ENCODE measurements at places on chromosomes 13 and 19. TPM values are rescaled to one million over a fixed set of nuclear protein-coding genes. Genes with fewer than 3 reads are reported as not detected.
A peak's percentile ranks its signal among the peaks of the same experiment; 100 is the strongest.

DNA sequence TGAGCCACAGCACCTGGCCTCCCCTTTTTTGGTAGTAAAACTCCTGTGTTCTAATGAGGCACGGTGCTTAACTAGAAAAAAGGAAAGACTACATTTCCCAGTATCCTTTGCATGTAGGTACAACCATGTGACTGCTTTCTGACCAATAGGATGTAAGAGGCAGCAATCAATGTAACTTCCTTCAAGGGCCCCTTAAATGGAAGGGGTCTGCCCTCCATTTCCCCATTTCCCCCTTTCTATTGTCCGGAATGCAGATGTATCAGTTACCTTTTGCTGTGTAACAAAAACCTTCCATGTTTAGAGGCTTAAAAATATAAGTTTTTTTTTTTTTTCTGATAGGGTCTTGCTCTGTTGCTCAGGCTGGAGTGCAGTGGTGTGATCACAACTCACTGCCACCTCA lies 2.2 kb downstream of the GPR32 start:
- H3K27me3 ChIP-seq, result peaks cover under 1% of the 10 kb centered on the region
- DNase-seq, result no peak
- H3K4me3 ChIP-seq, result no peak overlapping the region
- H3K36me3 ChIP-seq, result no peaks in the 10 kb centered on the region
- H3K4me1 ChIP-seq, result no peaks in the 10 kb centered on the region

GRCh38 chr13:100724568-100724967 lies 50.0 kb upstream of the TMTC4 start:
- H3K27ac ChIP-seq, result no peak overlapping the region
- H3K36me3 ChIP-seq, result no peaks in the 10 kb centered on the region
- no peaks in the 10 kb centered on the region for H3K27me3 ChIP-seq
- no peak for DNase-seq

Gene ELSPBP1
- not detected for total RNA-seq

DNA sequence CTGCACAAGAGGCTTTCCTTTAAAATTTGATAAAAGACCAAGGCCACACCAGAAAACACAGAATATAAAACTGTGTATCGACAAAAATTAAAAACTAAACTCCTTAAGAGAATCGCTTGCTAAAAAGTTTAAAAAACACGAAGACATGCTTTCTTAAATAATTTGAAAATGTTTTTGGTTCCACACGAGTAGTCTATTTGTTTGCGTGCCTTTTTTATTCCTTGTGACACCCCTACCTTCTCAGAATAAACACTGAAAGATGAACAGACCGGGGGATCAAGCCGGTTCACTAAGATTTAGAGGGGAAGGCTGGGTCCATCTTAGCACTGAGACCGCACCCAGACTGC lies 256.4 kb upstream of the STARD13 start:
- no peak for DNase-seq
- peak overlapping the region; percentile 98 for H3K27ac ChIP-seq
- no peaks in the 10 kb centered on the region for H3K36me3 ChIP-seq
- no peaks in the 10 kb centered on the region for H3K27me3 ChIP-seq

Gene GPR4
- 0.23 TPM for total RNA-seq

DNA sequence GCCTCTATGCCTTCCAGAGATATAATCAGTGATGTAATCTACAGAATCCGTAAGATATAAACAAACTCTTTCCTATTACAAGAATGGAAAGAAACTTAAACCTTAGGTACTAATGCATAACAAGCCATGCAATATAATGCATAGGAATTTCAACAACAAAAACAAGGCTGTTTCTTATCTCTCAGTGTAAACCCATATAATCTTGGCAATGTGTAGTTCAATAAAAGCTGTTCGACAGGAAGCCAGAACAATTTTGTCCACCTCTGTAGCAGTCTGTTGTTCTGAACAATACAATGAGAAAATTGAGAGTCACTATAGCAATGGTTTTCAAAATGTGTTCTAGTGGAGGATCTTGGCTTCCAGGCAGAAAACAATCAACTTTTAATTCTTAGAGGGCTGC lies 111.5 kb upstream of the FREM2 start:
- H3K4me3 ChIP-seq, result no peak overlapping the region
- H3K36me3 ChIP-seq, result no peaks in the 10 kb centered on the region
- no peaks in the 10 kb centered on the region for H3K4me1 ChIP-seq
- no peaks in the 10 kb centered on the region for H3K27me3 ChIP-seq
- DNase-seq, result no peak

Gene CDC37
- 162 TPM for total RNA-seq

DNA sequence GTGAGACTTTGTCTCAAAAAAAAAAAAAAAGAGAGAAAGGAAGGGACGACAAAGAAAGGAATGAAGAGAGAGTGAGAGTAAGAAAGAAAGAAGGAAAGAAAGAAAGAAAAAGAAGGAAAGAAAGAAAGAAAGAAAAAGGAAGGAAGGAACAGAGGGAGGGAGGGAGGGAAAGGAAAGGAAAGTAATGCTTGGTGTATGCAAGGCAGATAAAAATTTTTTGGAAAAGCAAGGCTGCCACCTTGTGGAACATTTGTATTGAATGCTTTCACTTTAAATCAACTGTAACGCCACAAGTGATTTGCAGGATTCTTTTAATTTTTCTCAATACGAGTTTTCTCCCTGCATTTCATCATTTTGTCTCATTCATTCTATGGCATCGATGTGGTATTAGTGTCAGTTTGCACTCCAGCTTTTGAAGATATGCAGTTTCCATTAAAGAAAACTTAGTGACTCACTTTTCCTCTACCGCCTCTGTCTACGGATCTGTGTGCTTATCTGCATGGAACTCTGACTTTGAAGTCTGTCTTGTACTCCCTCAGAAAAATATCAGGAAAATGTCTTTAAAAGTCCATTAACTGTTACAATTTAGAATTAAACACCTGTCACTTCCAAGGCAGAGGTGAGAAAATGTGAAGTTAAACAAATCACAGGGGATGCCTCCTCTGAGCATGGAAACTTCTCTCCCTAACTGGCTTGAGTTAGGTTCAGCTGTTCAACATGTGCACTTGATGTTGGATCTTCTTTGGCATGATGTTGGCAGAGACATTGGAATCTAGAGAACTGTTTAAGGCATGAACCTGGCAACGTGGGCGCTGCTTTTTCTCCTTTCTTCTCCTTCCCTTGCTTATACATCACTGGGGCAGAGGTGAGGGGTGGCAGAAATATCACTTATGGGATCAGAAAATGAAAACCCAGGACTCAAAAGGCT lies 20.0 kb upstream of the ZDHHC20 start:
- DNase-seq, result peak; percentile 27

- H3K4me3 ChIP-seq, result no peak overlapping the region
- no peaks in the 10 kb centered on the region for H3K36me3 ChIP-seq
- no peak for DNase-seq
- no peaks in the 10 kb centered on the region for H3K4me1 ChIP-seq
- no peak overlapping the region for H3K27ac ChIP-seq
Observed at GRCh38 chr19:16373989-16374388, 49.4 kb downstream of the KLF2 start.

Gene SMIM44
- total RNA-seq, result not detected

DNA sequence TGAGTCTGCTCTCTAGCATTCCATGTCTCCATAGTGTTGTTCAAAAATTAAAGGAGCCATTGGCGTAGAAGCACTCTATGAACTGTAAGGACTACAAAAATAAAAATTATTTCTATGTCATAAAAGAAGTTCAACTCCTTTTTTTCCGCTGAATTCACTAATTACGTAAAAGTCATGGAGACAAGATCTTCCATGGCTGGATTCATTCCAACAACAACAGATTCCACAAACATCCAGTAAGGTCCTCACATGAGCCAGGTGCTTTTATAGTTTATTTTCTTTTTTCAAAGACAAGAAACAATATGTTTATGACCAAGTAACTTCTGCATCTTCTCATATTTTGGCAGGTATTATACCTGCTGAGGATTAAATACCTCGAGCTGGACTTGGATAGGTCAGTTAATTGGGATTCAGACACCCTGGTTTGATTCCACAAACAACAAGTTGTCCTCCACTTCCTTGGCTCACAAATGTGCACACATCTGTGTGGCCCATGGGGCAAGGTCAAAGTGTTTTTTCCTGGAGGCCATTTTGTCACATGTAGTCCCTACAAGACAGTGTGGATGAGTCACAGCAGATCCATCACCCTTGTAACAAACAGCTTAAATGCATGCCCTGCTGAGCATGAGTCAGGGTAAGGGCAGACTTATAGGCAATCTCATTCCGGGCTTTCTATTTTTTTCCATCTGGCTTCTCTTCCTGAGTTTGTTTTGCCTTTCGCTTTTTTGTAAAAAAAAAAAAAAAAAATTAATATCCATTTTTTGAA lies 475.6 kb downstream of the COG6 start:
- H3K4me1 ChIP-seq, result no peaks in the 10 kb centered on the region
- no peaks in the 10 kb centered on the region for H3K27me3 ChIP-seq
- no peak overlapping the region for H3K27ac ChIP-seq
- H3K4me3 ChIP-seq, result no peak overlapping the region
- H3K36me3 ChIP-seq, result no peaks in the 10 kb centered on the region

GRCh38 chr13:50257646-50258045 lies 242.4 kb downstream of the KCNRG start:
- no peaks in the 10 kb centered on the region for H3K4me1 ChIP-seq
- no peak for DNase-seq
- no peak overlapping the region for H3K27ac ChIP-seq
- H3K4me3 ChIP-seq, result no peak overlapping the region
- no peaks in the 10 kb centered on the region for H3K36me3 ChIP-seq

DNA sequence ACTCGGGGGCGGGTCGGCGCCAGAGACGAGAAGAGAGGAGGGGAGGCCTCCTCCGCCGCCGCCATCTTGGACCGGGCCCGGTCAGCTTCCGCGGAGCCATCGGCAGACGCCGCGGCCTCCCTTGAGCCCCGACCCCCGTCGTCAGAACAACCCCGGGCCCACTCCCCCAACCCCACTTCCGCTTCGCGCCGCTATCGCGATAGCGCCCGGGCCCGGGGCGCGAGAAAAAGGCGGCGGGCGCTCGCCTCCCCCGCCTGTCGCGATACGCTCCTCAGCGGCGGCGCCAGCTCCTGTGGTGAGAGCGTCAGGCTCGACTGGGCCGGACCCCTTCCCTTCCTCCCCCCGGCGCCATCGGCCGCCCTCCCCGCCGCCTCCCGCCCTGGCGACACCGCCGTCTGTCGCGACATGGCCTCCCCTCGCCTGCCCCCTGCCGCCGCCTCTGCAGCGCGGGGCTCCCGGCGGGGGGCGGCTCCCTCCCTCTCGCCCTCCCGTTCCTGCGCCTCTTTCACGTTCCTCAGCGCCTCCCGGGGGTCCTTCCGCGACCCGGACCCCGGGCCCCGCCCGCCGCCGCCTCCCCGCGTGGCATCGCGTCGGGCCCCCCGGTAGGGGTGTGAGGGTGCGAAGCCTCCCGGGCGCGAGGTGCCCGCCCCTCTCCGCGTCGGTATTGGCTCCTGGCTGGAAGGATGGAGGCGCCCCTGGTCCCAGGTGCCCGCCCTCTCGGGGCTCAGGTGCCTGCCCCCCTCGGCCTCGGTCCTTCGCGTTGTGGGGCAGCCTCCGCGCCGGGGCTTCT lies at the start of gene CNOT3:
Gene CNOT3 (plus strand): TSS at position 64 of the 790 bp plus-strand sequence. CDS start 5,217 bp downstream, outside the sequence.
- no peaks in the 10 kb centered on the region for H3K27me3 ChIP-seq
- H3K4me3 ChIP-seq, result peak within 1 kb of the TSS; percentile 68
- peaks cover 8% of the 10 kb centered on the region for H3K36me3 ChIP-seq
- H3K4me1 ChIP-seq, result peaks cover 30% of the 10 kb centered on the region
- peak within 1 kb of the TSS; percentile 95 for H3K27ac ChIP-seq

- H3K36me3 ChIP-seq, result 0 out of 2 replicates have a peak, but pooled peaks cover 2% of the 10 kb centered on the region
- peak within 1 kb of the TSS; percentile 83 for H3K4me3 ChIP-seq
- DNase-seq, result no peak
- peak within 1 kb of the TSS; percentile 84 for H3K27ac ChIP-seq
- no peaks in the 10 kb centered on the region for H3K4me1 ChIP-seq
Observed at GRCh38 chr19:12156223-12157058, at the start of gene ZNF625. Gene ZNF625 (minus strand): TSS chr19:12156734. CDS start chr19:12156558, 176 bp downstream.

Gene B3GNT8
- 0.10 TPM for total RNA-seq

GRCh38 chr19:10219678-10220077 lies 11.5 kb downstream of the S1PR2 start:
- no peaks in the 10 kb centered on the region for H3K36me3 ChIP-seq
- no peaks in the 10 kb centered on the region for H3K4me1 ChIP-seq
- H3K27ac ChIP-seq, result no peak overlapping the region
- H3K27me3 ChIP-seq, result no peaks in the 10 kb centered on the region

GRCh38 chr13:50706505-50706904 lies 137.0 kb downstream of the DLEU7 start:
- H3K4me3 ChIP-seq, result no peak overlapping the region
- H3K27ac ChIP-seq, result no peak overlapping the region
- H3K4me1 ChIP-seq, result no peaks in the 10 kb centered on the region

DNA sequence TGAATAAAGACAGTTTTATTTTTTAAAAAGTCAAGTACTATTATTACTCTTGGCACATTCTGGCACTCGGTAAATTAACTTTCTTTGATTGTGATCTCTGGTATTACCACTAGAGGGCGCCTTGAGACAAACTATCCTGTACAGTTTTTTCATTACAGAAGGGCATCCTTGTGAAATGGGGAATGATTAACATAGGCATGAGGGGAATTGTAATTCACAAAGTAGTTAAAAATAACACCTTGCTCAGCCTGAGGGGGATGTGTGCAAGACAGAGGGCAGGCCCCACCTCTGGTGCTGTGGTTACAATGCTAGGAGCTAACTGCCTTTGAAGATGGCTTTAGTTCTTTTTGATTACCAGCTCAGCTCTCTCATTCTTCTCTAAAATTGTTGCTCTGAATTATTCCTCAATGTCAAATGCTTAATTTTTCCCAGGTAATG lies 24.2 kb upstream of the C1QTNF9B start:
- no peaks in the 10 kb centered on the region for H3K4me1 ChIP-seq
- no peaks in the 10 kb centered on the region for H3K36me3 ChIP-seq
- H3K27ac ChIP-seq, result no peak overlapping the region

- no peaks in the 10 kb centered on the region for H3K36me3 ChIP-seq
- no peaks in the 10 kb centered on the region for H3K27me3 ChIP-seq
- no peak for DNase-seq
- H3K4me1 ChIP-seq, result no peaks in the 10 kb centered on the region
Observed at GRCh38 chr13:99339736-99340397, 32.7 kb upstream of the GPR183 start.

Gene ZNF653
- 10.4 TPM for total RNA-seq

GRCh38 chr19:18280247-18281081 lies 958 bp downstream of the JUND start:
- H3K27ac ChIP-seq, result peak overlapping the region; percentile 88
- H3K4me3 ChIP-seq, result peak overlapping the region; percentile 91
- H3K4me1 ChIP-seq, result peaks cover 28% of the 10 kb centered on the region

DNA sequence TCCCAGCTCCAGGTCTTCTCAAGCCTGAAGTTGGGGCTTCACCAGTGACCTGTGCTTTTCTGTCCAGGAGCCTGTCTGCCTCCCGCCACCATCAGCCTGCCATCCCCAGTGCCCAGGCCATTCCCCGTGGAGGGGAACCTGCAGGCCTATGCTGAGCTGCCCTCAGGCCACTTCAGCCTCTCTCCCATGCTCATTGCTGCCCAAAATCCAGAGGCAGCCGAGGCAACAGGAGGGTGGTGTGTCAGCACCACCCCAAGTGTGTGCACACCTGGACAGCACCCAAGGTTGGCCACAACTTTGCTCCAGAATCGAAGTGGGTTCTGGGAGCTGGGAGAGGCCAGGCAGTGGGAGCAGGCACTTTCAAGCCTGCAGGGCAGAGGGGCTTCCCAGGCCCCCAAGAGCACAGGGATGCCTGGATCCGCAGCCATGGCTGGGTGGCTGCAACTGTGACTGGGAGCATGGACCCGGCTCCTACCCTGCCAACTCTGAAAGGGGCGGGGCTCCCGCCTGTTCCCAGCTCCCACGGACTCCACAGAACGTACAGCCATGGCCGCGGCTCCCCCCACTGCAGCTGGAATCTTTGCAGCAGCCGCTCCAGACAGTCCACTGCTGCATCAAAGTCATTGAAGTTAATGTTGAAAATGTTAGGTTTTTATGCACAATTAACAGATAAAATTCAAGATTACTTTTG lies 1747.0 kb downstream of the OLFM4 start:
- no peak overlapping the region for H3K4me3 ChIP-seq
- H3K27ac ChIP-seq, result no peak overlapping the region
- no peak for DNase-seq
- H3K27me3 ChIP-seq, result no peaks in the 10 kb centered on the region

GRCh38 chr13:73136776-73137175 lies 78.0 kb downstream of the KLF5 start:
- H3K27ac ChIP-seq, result no peak overlapping the region
- H3K36me3 ChIP-seq, result no peaks in the 10 kb centered on the region

All from Panc1 (cell line).